ENCODE measurements at places on chromosomes 2 and 18.

- DNase-seq: no peak
These were observed 195.5 kb downstream of the ANKRD30B start for GRCh38 chr18:14943486-14943885.

DNA sequence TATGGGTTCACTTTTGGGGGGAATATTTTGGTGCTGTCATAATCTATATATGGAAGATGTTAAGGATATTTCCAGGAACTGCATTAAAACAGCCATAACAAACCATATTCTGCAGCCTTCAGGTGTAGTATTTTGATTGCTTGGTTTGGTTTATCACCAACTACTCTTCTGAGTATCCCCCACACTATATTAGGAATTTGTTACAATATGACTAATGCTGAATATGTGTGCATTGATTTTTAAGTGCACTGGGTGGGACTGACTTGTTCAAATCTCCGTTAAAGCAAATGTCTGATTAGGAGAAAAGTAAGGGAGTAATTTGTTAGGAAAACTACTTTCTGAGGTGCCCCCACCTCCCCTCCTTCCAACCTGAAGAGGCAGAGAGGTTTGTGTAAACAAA lies 47.7 kb downstream of the SPTBN1 start:
- DNase-seq: no peak

DNA sequence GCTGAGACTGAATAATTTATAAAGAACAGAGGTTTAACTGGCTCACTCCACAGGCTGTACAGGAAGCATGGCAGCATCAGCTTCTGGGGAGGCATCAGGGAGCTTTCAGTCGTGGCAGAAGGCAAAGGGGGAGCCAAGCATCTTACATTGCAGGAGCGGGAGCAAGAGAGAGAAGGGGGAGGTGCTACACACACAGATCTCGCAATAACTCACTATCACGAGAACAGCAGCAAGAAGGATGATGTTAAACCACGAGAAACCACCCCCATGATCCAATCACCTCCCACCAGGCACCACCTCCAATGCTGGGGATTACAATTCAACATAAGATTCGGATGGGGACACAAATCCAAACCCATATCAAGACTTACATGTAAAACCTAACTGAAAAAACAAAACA lies 17.8 kb upstream of the MATN3 start:
- DNase-seq: no peak

- no peak for DNase-seq
These were observed 3.2 kb upstream of the TGOLN2 start for GRCh38 chr2:85330839-85331636.

DNA sequence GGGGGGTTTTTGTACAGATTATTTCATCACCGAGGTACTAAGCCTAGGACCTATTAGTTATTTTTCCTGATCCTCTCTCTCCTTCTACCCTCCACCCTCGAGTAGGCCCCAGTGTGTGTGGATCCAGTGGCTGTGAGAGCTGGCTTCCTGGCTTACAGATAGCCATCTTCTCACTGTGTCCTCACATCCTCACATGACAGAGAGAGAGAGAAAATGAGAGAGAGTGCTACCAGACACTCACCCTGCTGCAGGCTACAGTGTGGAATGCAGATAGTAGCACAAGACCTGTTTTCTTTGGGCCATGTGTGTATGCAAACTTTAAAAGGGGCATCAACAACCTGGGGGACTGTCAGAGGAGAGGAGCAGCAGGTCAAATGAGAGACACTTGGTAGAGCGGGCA lies 9.5 kb downstream of the KCNK3 start:
- no peak for DNase-seq

- DNase-seq: no peak
These were observed 38.9 kb downstream of the ZNF532 start for GRCh38 chr18:58903533-58903932.

- peak; percentile 11 for DNase-seq
These were observed 660.1 kb upstream of the SLC8A1 start for GRCh38 chr2:41111836-41112627.

GRCh38 chr2:23753291-23754010 lies 173.5 kb downstream of the ATAD2B start:
- no peak for DNase-seq

DNA sequence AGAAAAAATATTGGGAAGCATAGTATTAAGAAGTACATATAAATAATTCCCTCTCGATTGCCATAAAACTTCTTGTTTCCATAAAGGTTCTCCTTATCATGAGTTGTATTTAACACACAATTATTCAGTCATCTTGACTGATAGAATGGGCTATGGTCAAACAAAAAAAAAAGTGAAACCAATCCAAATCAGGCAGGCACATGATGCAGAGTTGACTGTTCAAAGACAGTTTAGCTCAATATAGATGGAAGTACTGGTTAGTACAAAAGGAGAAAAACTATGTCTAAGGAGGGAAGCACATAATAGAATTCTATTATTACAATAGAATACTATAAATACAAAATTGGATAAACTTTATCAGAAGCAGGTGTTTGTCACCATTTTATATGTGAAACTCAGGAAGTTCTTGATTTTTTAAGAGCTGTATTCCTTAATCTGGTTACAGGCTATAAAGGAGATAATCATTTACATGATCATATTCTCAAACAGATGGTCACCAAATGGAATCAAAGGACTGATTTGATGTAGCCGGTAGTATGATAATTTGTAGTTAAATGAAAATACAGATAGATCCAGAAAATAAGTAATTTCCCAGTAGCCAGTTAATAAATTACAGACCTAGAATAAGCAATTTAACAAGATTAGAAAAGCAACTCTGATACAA lies 18.2 kb upstream of the CALCRL start:
- DNase-seq: no peak

DNA sequence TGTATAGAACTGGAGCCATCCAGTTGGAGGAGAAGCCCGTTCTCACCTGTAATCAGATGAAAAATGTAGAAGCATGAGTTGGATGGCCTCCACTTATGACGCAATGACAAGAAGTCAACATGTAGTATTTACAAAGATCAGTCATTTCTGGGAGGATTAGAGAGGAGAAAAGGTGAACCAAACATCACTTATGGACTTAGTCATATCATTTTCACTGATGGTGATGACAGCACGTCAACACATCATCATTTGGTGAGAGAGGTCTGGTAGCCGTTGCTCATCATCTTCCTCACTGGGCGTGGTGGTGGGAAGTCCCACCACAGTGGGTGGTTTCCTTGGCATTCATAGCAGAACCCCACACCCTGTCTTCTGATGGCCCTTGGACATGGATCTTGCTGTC lies 264.2 kb upstream of the EPAS1 start:
- DNase-seq: no peak

DNA sequence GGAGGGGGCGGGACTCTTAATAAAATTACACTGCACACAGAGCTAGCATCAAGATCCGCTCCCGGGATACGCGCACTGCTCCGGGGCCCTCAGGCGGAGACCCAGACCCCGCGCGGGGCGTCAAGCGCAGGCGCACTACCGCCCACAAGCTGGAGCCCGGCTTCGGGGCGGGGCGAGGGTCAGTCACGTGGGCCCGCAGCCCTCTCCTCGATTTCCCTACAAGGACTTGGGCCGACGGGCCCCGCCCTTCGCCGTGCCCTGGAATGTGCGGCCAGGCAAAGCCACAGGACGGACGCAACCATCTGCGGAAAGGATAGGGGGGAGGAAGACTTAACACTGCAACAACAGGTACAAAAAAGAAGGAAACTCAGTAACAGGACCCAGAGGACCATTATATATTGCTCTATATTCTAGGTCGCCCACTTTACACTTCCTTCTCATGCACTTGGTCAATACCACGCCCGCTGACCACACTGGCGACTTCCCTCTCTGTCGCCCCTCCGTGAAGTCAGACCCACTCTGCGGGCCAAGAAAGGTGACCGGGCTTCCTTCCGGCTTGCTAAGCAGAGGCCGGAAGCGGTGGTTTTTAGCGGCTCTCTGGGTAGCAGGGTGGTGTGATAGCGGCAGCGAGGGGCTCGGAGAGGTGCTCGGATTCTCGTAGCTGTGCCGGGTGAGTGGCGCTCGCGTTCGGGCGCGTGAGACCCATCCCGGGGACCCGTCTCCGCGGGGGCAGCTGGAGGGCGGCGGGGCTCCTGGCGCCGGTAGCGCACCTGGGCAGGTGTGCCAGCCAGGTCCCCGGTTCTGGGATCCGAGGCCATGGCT lies at the start of gene MYL12A:
MYL12A (plus strand) TSS at position 562 of the 822 bp plus-strand sequence. CDS start 5,447 bp downstream, outside the sequence.
- DNase-seq: peak; percentile 99

GRCh38 chr2:16214861-16215260 lies 274.5 kb downstream of the MYCN start:
- no peak for DNase-seq

DNA sequence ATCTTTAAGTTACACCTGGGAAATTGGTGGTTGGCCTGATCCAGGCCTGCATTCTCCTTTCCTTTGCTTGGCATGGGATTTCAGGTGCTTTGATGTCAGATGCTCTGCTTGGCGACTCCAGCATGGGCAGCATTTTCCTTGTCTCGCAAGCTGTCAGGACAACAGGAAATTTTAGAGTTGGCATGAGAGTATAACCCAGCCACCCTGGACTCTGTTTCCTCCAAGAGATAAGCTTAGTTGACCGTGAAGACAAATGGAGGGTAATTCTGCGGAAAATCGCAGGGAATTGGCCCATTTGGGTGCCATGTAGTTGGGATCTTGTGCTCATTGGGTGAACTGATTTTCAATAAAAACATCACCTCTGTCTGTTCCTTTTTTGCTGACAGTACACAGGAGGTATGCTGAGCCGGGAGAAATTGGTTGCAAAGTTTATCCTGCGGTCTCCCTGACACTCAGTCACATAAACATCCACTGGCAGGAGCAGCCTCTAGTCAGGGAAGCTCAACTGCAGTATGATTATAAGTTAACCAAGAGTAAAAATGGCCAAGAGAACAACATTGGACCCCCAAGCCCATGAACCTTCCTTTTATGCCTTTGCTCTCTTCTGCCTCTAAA lies 409.9 kb downstream of the SETBP1 start:
- DNase-seq: no peak

DNA sequence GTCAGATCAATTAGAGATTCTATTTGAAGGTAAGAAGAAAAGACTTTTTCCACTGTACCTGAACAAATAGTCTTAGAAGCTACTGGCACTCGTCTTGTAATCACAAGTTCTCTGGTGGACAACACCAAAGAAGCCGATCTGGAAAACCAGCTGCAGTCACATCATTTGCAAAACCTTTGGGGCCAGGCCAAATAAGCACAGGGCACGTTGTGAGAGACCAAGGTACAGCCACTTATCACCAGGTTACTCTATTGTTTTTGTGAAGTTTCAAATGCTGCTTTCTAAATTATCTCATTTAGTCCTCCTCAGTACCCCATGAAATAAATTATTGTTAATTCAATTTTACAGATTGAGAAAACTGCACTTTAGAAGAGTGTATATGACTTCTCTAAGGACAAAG lies 18.5 kb downstream of the ROCK1 start:
- DNase-seq: no peak

DNA sequence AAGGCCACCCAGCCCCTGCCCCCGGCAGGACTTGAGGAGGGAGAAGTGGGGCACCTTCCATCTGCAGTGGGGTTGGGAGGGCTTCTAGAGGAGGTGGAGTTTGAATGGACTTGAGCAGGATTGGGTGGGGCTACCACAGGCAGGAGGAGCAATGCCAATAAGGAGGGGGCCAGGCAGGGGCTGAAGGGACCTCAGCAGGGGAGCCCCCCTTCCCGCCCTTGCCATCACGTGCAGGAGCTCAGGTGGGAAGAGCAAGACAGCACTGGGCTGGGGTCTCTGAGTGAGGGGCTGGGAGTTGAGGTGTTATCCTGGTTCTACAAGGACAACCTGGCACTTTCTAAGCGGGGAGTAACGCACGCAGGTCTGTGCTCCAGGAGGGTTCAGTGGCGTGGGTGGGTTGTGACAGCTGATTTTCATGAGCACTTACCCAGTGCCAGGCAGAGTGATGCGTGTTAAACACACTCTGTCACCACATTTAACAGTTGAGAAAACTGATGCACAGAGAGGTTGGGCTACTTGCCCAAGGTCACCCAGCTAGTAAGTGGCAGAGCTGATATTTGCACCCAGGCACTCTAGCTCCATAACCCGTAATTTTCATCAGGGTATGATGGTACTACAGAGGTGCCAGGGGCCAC lies 4.8 kb downstream of the CHRND start:
- no peak for DNase-seq

DNA sequence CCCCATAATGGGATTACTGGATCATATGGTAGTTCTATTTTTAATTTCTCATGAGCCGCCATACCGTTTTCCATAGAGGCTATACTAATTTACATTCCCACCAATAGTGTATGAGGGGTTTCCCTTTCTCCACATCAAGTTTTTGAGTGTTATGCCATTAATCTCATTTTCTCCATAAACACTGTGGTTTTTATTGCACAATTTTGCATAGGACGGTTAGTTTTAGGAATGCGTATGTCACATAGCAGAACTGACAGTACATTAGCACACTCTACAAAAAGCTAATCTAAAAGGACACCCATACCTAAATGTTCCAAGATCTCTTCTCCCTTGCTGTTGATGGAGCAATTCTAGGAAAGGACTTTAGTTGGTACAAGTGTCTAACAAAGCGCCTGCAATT lies 32.5 kb downstream of the DARS1 start:
- DNase-seq: no peak

DNA sequence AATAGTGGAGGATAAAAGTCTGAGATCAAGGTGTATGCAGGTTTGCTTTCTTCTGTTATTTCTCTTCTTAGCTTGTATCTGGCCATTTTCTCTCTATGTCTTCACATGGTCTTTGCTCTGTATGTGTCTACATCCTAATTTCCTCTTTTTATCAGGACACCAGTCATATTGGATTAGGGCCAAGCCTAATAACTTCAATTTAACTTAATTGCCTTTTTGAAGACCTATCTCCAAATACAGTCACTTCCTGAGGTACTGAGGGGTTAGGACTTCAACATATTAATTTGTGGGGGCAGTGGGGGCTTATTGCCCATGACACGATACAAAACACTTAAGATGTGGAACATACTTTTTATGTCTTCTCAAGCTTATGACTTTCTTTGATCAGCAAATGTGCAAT lies 632.9 kb upstream of the CELF4 start:
- peak; percentile 84 for DNase-seq

- DNase-seq: no peak
These were observed 108.6 kb upstream of the TEKT4 start for GRCh38 chr2:94762600-94762999.

GRCh38 chr2:176556373-176556772 lies 287.1 kb downstream of the MTX2 start:
- DNase-seq: no peak

DNA sequence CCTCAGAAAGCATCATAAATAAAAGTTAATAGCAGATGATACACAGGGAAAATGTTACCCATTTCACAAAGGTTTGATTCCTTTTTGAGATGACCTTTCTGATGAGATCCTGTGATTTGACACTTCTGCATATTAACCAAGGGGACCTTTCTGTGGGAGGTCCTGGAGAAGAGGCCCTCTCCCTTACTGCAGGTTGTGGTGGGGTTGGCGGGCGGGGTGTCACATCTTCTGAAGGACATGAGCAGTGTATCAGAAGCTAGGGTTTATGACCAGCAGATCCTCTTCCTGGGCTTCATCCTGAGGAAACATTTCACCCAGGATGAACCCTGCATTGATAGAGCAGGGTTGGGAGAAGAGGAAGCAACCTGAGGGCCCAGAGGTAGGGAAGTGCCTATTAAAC lies 37.2 kb upstream of the SCLY start:
- DNase-seq: no peak

GRCh38 chr2:68237404-68237803 lies 14.9 kb downstream of the PPP3R1 start:
- no peak for DNase-seq

Data from NCI-H146 (cell line).